Cerebellum (tissue), 4 donors: ENCODE measurements at places on chromosomes 7 and 10. TPM values are rescaled to one million over a fixed set of nuclear protein-coding genes. Genes with fewer than 3 reads are reported as not detected.

Gene PHF14
- total RNA-seq, result 206 TPM

Gene RFC2
- total RNA-seq, result 22.1 TPM

Gene PHYH
- total RNA-seq, result 11.2 TPM

Gene FAM204A
- 39.7 TPM for total RNA-seq

Gene TWNK
- 5.6 TPM for total RNA-seq

Gene OR13A1
- 0.45 TPM for total RNA-seq

Gene WNT8B
- not detected for total RNA-seq

Gene C7orf57
- 2.4 TPM for total RNA-seq

Gene NAT16
- total RNA-seq, result 2.1 TPM

Gene CALHM1
- total RNA-seq, result not detected

Gene LMOD2
- 0.18 TPM for total RNA-seq
